ENCODE measurements at places on chromosomes 13 and 19.

- no peak for DNase-seq
These were observed 348.1 kb upstream of the MIR17HG start for GRCh38 chr13:90999401-90999800.

- no peak for DNase-seq
These were observed 3.4 kb upstream of the TMED1 start for GRCh38 chr19:10839114-10840050.

DNA sequence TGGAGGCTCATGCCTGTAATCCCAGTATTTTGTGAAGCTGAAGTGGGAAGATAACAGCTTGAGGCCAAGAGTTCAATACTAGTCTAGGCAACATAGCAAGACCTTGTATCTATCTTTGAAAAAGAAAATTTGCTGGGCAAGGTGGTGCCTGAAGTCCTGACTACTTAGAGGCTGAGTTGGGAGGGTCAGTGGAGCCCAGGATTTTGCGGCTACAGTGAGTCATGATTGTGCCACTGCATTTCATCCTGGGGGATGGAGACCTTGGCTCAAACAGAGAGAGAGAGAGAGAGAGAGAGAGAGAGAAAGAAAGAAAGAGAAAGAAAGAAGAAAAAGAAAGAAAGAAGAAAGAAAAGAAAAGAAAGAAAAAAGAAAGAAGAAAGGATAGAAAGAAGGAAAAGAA, 1872.3 kb upstream of the PCDH20 start:
- no peak for DNase-seq

GRCh38 chr13:31200637-31200971, 829 bp downstream of the B3GLCT start:
- peak; percentile 25 for DNase-seq

GRCh38 chr19:16645140-16645539, 14.8 kb downstream of the SMIM7 start:
- DNase-seq: no peak

DNA sequence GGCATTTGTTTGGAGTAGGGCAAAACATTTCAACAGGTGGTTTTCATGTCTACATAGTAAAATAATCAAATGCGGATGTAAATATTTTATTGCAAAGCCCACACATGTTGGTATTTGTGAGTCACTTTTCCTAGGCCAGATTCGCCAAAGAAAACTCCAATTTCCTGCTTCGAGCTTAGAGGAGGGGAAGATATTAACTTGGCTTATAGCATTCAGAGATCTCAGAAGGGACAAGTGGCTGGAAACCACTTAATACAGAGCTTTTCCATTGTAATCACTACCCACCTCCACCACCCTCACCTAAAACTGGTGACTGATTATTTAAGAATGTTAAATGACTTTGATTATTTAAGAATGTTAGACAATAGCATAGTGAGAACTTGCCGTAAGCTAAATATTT, 530.6 kb upstream of the SPRY2 start:
- DNase-seq: peak; percentile 13

DNA sequence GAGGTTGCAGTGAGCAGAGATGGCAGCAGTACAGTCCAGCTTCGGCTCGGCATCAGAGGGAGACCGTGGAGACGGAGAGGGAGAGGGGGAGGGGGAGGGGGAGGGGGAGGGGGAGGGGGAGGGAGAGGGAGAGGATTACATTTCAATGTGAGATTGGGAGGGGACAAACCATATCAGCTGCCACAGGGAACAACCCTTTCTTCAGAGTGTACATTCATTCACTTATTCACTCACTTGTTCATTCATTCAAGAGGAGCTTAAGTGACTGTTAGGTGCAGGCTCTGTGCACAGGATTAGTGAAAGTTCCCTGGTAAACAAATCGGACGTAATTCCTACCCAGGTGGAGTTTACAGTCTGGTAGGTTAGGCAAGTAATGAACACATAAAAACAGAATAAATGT, 65.6 kb upstream of the MEDAG start:
- no peak for DNase-seq

- DNase-seq: peak; percentile 68
These were observed at the start of gene KLK13 for GRCh38 chr19:51064534-51065220. TSS of gene KLK13 (minus strand) at chr19:51065092. CDS start at chr19:51065067, 25 bp downstream.

DNA sequence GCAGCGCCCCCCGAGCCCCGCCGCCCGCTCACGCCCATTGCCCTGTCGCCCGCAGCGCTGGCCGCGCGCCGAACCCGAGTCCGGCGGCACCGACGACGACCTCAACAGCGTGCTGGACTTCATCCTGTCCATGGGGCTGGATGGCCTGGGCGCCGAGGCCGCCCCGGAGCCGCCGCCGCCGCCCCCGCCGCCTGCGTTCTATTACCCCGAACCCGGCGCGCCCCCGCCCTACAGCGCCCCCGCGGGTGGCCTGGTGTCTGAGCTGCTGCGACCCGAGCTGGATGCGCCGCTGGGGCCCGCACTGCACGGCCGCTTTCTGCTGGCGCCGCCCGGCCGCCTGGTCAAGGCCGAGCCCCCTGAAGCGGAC, 518 bp downstream of the KLF2 start:
- DNase-seq: no peak

DNA sequence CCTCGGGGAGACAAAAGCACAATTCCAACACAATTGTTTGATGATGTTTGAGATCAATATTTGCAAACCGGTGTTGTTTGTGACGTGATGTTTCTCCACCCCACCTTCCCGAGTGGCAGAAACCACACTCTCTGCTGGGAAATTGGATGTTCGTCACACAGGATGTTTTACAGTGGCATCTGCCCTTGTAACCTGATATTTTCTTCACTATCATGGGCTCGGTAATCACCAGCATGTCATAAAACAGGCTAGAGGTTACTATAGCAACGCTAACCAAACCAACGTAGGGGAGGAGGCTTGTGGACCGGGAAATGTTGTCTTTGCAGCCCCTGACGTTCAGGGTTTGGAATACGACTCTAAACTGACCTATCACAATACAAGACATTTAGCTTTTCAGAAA, 454.5 kb downstream of the IRS2 start:
- no peak for DNase-seq

GRCh38 chr13:101332583-101332982, 83.7 kb downstream of the NALCN start:
- DNase-seq: no peak

- DNase-seq: no peak
These were observed 44.2 kb downstream of the MBNL2 start for GRCh38 chr13:97266332-97266731.

DNA sequence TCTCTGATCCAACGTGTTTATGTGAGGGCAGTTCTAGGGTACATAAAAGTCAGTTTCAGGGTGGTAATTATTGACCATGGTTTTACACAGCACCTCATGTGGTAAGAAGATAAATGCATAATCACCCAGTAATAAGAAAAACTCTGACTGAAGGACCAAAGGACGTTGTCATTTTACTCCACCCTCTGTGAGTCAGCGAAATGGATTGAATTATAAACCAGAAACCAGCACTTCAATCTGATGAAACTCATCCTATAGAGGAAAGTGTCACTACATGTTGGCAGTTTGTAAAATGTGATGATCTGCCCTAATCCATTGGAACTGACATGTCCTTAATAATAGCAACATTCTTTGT, 406.8 kb downstream of the KLF5 start:
- peak; percentile 72 for DNase-seq

- no peak for DNase-seq
These were observed 207.0 kb downstream of the TDRD3 start for GRCh38 chr13:60604058-60604457.

GRCh38 chr19:36750066-36750691, 22.4 kb downstream of the ZNF850 start:
- no peak for DNase-seq

DNA sequence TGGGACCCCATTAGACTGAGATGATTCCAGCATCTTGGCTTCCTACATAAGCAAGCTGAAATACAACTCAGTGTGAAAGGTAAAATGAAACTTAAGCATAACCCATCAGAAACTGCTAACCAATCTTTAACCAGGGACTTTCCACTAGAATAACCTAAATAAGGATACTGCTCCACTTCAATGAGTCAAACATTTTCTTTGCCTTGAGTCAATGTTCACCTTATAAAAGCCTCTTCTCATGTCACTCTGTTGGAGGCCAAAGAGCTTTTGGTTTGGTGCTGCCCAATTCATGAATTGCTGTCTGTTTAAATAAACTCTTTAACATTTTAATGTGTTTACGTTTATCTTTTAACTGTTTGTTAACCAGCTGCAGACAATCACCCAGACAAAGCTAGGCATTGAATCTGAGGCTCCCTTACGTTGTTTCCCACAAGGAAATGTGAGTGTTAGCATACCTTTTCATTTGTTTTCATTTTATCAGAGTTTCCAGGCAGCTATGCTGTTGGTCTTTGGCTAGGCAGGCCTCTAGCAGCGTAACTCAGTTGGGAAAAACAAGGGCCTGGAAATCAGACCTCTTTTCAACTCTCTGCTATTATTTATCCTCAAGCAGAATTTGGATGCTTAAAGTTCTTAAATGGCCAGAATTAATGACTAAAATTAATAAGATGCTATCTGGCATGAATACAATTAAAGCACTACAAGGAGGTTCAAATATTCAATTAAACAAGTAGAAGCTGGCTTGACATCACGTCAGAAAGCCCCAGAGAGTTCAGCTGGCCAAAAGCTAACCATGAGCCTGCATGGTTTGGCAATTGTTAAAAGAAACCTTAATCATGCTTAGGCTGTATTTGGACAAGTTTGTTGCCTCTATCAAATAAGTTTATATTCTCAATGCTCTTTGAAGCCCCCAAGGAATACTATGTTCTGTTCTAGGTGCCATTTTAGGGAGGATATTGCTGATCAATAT, 200.2 kb downstream of the DCLK1 start:
- DNase-seq: no peak

- no peak for DNase-seq
These were observed 24.0 kb upstream of the INSR start for GRCh38 chr19:7318176-7318575.

DNA sequence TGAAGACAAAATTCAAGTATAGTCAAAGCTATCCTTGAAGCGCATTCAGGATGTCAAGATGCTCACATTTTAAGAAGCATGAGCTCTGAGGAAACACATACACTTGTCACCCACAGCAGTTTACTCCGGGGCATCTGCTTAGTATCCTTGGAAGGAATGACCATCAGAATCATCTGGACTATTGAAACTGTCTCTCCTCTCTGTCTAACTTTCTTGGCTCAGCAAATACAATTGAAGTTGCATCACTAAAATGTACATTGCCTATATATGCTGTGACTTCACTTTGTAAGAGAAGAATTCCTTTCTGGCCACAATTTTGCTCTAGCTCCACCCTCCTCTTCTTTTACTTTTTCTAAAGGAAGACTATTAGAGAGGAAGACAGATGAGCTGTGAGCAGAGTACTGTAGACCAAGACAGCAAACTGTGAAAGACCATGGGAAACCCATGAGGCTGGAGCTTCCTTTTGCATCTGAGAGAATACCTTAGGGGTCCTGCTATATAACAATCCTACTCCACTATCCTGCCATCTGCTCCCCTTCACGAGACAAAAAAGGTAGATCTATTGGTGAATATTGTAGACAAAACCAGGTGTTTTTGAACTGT, 906.3 kb downstream of the PCDH9 start:
- DNase-seq: no peak

- DNase-seq: no peak
These were observed 85.3 kb downstream of the FLT1 start for GRCh38 chr13:28409648-28410047.

DNA sequence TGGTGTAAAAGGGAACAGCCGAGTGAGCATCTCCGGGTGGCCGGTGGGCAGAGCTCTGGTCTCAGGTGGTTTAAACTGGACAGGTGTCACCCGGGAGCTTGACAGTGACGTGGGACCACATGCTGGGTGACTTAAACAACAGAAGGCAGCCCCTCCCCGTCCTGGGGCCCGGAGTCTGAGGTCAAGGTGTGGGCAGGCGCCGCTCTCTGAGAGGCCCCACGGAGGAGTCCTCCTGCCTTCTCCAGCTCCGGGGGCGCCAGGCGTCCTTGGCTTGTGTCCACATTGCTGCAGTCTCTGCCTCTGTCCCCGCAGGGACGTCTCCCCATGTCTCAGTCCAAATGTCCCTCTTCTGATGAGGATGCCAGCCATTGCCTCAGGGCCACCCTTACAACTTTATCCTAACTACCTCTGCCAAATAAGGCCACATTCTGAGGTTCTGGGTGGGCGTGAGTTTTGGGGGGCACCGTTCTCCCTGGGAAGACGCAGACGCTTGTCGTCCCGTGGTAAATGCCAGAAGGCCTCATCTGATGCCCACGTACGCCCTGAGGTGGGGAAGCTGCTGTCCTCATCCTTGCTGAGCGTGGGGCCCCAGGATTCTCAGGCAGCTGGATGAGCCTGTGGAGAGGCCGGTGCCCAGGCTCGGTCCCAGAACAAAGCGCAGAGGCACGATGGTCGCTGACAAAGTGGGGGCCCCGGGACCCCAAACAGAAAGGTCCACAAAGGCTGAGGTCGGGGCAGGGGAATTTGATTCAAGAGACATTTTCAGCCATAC, 12.9 kb downstream of the GZMM start:
- DNase-seq: no peak

DNA sequence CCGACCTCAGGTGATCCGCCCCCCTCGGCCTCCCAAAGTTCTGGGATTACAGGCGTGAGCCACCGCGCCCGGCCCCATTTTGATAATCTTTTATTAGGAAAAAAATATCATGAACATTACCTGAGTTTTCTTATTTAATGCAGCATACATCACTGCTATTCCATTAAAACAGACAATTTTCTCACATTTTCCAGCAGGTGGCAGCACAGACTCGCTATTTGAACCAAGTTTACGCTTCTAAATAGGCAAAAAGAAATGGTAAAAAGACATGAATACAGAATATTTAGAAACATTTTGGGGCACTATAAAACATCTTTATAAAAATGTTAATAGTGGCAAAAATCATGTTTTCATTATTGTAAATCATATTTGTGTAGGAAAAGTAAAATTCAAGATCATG, 903.1 kb downstream of the SLITRK6 start:
- DNase-seq: peak; percentile 13

GRCh38 chr19:11058246-11059030, 30.8 kb upstream of the LDLR start:
- no peak for DNase-seq

DNA sequence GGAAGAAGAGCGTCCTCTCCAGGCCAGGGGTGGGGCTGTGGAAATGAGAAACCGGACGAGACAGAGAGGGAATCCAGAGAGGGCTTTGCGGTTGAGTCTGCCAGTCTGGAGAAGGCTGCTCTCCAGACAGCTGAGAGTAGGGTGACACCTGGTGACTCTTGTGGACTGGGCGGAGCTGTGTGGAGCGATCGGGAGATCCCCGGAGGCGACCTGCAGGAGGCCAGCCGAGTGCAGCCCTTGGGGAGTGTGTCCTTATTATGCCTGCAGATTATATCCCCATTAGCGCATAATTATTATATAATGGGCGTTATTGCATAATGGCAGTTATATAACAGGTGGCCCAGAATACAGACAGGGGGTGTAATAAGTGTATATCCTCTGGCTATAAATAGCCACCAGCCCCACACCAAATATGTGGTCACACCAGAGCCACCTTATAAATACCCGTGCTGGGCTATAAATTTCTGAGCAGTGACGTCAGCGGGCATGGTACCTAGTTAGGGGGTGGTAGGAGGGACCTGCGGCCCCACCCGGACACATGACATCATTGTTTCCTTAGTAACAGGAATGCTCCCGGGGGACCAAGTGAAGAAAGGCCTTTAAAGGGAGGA, 41.2 kb downstream of the NFIX start:
- peak; percentile 89 for DNase-seq

- no peak for DNase-seq
These were observed 885.2 kb upstream of the SLITRK6 start for GRCh38 chr13:86684402-86684801.

GRCh38 chr19:1632462-1633268, 19.8 kb downstream of the TCF3 start:
- no peak for DNase-seq
